D721Med (cell line): ENCODE measurements at places on chromosomes 2 and 18.

DNA sequence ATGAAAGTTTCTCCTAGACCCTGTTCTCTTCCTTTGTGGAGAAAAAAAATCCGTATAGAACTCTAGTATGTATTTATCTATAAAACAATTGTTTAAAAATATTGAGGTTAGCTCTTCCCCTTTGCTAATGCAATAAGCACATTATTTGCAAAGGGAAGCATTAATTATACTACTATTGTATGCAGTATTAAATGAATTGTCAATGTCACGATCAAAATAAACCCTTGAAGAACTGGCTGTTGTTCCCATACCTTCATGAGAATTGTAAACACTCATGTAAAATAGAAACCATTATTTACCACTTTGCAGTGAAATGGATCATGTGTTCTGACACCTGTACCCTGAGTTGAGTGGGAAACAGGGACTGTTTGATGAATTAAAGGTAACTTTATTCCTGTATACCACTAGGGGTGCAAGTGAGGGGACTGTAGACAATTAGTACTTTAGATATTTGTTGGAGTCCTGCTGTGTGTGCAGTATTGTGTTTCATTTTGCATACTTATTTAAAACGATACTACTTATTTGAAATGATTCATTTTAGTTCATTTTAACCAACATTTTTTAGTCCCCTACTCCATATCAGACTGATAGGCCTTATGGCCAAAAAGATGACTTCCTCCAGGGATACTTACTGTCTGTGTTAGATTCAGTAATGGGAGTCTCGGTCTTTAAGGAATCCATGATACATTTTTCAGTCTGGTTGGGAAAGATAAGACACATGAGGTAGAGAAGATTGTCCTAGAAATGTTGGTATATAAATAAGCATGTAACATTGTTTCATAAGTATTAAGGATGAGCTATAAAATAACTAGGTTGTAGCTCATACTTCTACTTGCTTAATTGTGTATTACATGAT, 7.9 kb downstream of the PKP4 start:
- DNase-seq: no peak

- DNase-seq: no peak
These were observed 76.3 kb downstream of the COLEC12 start for GRCh38 chr18:424071-424661.

- DNase-seq: no peak
These were observed 669.6 kb upstream of the VRK2 start for GRCh38 chr2:57376985-57377384.

DNA sequence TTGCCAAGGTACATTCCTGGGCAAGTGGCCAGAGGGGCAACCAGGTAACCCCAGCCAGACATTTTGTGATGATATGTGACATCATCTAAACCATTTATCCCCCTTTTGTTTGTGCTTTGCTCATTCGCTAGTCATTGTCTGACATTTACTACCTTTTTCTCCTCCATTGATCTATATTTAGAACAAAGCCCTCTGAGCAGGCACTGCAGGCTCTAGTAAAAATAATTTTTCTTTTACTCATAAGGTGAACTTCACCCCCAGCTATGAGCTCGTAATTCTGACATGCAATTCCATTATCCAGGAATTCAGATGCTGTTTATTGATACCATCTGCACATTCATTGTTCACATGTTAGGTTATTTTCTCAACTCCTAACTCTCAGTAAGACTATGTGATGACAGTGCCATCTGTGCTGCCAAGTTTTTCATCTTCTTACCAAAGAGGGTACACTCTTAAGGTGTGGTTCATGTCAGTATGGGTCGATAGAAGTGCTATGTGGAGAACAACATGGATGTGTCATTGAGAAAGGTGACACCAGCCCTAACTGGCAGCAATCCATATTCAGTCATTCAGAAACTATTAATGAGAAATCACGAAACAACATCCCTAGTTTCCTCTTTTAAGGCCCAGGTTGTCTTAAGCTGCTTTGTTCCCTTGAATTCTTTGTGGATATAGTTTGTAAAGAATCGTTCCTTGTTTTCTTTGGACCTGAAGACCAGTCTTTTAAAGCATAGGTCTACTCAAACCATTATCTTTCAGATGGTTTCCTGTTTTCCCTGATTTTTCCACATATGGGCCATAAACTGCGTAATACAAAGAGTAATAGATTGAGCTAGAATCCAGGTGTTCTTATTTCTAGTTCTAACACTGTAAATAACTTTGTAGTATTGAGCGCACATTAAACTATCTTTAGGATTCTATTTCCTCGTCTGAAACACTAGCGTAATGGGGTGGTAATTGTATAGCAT, 978.1 kb upstream of the CDH2 start:
- no peak for DNase-seq

DNA sequence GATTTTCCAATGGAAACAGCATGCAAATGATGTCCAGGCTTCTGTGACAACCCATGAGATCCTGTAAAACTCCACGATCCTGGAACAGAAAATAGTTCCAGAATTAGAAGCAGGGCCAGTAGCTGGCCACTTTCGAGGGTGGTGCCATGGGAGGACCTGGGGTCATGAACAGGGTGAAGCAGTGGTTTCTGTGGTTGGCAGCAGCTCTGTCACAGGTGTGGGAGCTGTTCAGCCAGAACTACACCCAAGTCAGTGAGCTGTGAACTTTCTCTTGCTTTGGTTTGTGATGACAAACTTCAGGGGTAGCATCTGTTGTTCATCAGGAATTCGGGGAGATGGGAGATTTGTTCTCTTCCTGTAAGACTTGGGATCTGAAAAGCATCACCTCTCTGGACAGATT, 314.4 kb upstream of the NT5C1B start:
- no peak for DNase-seq

GRCh38 chr2:168427451-168427850, 28.6 kb upstream of the CERS6 start:
- DNase-seq: no peak

DNA sequence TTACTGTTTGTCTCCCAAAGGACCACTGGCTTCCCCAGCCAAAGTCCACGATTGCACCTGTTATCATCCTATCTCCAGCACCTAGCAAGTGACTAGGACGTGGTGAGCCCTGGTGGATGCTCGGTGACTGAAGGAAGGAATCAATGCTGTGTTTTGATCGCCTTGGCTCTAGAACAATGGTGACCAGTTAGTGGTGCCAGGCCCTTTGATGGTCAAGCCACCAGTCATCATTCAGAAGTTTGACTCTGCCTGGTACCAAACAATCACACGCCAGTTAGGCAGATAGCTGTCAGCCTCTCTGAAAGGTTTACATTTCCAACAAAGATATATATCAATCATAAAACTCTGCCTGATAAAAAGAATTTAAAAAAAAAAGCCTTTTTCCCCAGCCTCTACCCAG, 244.1 kb downstream of the SH3BP4 start:
- DNase-seq: no peak

- no peak for DNase-seq
These were observed 52.5 kb upstream of the MCFD2 start for GRCh38 chr2:46967990-46968647.

DNA sequence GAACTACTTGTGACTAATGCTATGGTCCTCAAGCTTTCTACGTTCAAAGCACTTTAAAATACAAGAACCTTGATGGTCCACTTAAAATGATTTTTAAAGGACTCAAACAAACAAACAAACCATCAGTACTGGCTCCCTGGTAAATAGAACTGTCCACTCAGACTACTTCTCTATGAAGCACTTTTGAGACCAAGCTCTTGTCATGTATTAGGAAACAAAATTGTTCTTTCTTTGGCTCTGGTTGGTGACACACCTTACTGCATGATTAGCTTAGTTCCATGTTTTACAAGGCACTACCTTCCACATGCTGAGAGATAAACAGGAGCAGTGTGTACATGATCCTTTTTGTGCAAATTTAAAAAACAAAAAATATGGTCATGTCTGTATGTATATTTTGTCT, 19.7 kb downstream of the DARS1 start:
- no peak for DNase-seq

DNA sequence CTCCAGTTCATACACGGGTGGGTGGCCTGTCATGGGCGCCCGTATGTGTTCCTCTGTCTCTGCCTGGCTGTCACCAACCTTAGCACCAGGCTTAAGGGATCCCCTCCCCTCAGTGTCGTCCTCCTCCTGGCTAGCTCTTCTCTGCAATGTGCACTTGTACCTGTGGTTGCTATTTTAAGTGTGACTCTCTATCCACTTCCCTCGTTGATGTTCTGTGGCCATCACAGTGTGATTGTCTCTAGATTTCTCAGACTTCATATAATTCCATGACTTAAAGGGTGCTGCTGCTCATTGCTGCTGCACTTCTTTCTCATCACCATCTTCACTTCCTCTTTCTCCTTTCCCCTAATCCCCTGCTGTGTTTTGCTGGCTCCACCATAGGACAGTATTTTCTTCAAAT, 143.4 kb downstream of the EML6 start:
- no peak for DNase-seq

DNA sequence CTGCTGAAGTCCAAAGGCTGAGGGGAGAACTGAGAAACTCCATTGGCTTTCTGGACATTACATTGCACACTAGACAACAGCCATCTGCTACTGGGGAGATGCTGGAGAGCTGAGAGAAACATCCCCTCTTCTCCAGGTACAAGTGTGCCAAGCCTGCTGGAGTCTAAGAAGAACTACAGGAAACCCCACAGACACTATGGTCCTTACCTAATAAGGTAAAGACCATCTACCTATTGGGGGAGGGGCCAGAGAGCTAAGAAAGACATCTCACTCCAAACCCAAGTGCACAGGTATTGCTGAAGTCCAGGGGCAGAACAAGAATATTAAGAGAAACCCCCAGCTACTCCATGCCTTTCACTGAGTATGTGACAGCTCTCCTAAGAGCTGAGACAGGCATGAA, 338.7 kb upstream of the NCKAP5 start:
- no peak for DNase-seq

DNA sequence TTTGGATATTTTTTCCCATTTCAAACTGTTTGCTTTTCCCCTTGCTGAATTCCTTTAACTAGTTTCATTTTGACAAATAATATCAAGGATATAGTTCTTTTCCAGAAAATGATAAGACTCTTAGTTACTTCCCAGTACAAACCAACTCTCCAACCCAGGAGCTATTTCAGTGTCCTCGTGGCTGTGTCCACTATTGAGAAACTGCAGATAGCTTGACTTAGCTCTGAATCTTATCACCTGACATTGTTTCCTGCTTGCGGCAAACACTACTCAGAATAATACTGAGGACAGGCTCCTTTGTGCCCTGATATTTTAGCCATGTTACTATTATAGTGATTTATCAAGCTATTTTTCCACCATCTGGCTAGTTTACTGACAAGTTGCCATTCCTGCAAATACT, 74.6 kb downstream of the KLF7 start:
- no peak for DNase-seq

DNA sequence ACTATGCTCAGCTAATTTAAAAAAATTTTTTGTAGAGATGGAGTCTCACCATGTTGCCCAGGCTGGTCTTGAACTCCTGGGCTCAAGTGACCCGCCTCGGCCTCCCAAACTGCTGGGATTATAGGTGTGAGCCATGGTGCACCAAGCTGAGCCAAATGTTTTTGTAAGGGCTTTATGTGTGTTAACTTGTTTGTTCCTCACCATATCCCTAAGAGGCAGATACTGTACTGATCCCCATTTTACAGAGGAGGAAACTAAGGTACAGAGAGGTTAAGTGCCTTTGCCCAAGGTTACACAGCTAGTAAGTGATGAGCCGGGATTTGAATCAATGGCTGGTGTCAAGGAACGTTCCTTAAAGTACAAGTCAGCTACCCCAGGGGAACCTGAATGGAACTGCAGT, 85.3 kb upstream of the KLF7 start:
- no peak for DNase-seq

DNA sequence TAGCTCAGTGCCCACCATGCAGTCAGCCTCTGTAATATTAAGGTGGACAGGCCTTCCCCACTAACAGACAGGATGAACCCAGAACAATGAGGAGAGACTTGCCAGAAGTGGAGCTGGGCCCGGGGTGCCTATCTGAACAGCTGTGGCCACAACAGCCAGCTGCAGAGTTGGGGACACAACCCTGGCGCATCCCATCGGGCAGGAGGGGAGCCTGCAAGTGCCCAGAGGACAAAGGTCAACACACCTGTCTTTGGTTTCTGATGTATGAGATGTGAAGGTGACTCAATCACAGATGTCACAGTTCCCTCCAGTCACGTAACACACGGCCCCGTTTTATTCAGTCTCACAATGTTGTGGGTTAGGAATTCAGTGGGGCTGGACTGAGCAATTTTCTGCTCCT, 48.2 kb upstream of the TAF1B start:
- DNase-seq: no peak

DNA sequence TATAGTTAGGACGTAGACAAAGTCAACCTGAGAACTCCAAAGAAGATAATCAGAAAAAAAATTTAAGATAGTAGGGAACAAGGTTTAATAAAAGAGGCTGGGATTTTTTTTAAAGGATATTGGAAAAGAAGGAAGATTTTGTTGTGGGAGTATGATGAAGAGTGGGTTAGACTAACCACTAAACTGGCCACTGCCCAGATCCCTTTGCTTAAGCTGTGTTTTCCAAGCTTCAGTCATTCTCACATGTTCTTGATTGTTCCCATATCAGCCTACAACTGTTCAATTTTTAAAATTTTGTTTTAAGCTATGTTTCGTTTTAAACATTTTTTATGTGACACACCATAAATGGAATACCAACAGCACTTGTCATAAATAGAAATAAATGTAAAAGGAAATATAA, 284.5 kb upstream of the MMADHC start:
- no peak for DNase-seq

DNA sequence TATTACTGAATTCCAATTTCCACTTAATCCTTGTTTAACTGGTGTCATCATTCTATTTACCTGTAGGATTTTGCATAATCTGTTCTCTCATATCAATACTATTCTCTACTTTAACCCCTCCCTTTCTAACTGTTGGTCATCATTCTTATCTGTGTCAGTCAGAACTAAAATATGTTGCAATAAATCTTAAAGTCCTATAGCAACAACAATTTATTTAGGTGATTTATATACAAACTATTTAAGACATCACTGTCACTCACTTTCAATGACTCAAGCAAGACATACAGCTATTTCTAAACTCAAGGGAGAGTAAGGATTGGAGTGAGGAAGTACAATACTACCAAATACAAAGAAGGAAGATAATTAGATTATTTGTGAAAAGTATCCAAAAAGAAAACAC, 740.4 kb downstream of the DSC3 start:
- DNase-seq: no peak

DNA sequence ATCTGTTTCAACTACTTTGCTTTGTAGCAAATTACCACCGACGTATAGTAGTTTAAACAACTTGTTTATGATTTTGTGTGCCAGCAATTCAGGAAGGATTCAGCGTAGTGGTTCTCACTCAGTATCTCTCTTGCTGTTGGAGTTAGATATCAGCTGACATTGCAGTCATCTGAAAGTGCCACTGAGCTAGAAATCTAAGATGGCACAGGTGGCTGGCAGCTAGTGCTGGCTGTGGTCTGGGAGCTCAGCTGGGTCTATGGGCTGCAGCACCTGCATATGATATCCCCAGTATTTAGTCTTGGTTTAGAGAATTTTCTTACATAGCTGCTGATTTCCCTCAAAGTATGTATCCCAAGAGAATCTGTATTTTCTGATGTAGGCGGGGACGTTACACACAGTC, 235.6 kb downstream of the SCG2 start:
- DNase-seq: no peak
